T follicular helper cell (primary cell): ENCODE measurements at places on chromosomes 6 and 20.

DNA sequence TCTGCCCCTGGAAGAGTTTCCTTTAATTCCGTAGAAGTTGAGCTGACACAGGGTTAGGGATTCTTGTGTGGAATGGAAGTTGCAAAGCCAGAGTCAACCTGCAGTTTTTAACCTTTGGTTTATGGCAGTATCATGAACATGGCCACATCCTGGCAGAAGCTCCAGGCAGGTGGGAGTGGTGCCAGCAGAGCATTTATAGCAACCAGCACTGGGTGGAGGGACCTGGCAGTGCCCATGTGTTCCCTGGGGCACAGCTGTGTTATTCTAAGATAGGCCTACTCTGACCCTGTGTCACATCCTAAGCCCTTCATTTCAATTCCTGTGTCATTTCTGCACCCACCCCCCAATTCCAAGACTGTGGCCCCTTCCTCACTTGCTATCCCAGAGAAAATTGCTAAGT, 26.1 kb upstream of the ZNF831 start:
- DNase-seq: no peak

DNA sequence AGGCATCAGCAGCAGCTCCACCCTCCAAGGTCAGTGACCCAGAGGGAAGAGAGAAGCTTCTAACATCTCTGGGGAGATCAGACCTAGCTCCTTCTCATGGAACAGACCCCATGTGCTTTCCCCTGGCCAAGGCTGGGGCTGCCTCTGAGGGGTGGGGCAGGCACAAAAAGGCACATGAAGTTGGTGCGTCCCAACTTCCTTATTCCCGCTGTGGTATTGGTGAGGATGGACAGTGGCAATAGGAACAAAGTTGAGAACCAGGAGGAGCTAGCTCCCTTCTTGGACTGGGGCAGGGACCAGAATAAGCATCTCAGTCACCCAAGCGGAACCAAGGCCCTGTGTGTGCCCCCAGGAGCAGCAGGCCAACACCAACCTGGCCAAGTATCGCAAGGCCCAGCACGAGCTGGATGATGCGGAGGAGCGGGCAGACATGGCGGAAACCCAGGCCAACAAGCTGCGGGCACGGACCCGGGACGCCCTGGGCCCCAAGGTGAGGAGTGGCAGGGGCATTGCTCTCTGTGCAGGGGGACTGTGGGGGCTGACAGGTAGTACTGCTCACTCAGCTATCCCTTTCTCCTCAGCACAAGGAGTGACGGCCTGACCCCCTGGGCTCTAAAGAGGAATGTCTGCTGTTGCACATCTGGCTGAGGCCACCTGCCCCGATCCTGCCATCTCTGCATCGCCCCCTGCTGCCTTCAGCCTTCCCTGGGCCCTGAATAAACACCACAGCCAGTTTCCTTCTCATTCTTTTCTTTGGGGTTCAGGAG, 46.1 kb downstream of the MYH7B start:
- no peak for DNase-seq

DNA sequence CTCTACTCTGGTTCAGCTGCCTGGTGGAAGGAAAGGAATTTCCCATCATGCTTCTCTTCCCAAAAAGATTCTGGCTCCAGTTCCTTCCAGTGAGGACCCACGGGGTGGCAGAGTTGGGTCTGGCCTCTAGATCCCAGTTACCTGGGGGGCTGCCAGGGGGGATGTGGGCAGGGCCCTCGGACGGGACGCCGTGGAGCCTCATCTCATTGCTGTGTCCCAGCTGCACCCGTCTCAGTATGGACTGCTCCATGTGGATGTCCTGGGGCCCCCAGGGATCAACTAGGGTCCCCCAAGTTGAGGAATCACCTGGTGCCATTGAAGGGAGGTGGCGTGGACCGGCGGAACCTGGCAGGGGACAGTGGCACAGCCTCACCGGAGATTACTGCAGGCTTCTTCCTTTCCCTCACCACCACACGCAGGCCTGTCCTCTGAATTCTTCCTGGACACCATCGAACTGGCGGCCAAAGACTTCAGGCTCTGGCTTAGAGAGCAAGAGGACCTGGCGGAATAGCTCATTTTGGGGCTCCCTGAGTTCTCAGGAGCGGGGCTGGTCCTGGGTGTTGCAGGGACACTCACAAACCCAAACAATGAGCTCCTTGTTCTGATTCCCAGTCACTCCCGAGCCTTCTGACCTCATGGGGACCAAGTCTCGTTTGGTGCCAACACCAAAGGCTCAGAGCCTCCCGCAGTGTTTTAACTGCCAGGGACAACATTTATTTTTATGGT, 8.5 kb downstream of the ZBP1 start:
- DNase-seq: no peak

GRCh38 chr6:161838306-161839035, 564.6 kb upstream of the AGPAT4 start:
- no peak for DNase-seq

DNA sequence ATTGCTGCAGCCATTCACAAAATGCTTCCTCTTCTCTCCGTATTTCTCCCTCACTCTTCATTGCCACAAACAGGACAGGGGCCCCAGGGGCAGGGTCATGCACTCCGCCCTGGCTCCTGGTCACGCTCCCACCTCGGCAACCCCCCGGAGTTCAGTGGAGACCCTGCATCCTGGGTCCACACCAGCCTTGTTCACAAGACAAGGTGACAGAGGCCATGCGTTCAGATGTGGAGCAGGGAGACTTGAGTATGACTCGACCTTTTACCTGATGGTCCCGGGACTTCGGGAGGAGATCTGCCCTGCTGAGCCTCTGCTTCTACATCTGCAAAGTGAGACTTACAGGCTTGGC, 49.4 kb downstream of the ANKRD60 start:
- DNase-seq: no peak

GRCh38 chr6:34556031-34556471, at the start of gene SPDEF:
SPDEF (minus strand) TSS chr6:34556329; CDS start chr6:34544455, 11,874 bp downstream.
- DNase-seq: no peak

- DNase-seq: no peak
Observed at GRCh38 chr6:14272737-14273085, 155.1 kb downstream of the CD83 start.
